ENCODE measurements at places on chromosomes 12 and 14. TPM values are rescaled to one million over a fixed set of nuclear protein-coding genes. Genes with fewer than 3 reads are reported as not detected.

Gene TAOK3
- total RNA-seq: 39.5 TPM

Gene ZNF891
- total RNA-seq: 1.0 TPM

Gene KIF5A
- total RNA-seq: 0.67 TPM

Gene TMED10
- 387 TPM for total RNA-seq

Gene KRT72
- total RNA-seq: 0.25 TPM

Gene CPNE8
- 11.7 TPM for total RNA-seq

Measured in colonic mucosa (tissue), 4 donors.